Activated T-helper 17 cell treated with anti-CD3 and anti-CD28 coated beads, Interleukin-2, amount 50 U/mL, for 72 hours (primary cell): ENCODE measurements at places on chromosomes 13 and 19.

- H3K36me3 ChIP-seq: peaks cover 13% of the 10 kb centered on the region
- H3K4me1 ChIP-seq: peaks cover 13% of the 10 kb centered on the region
- no peaks in the 10 kb centered on the region for H3K27me3 ChIP-seq
- peak overlapping the region; percentile 84 for H3K27ac ChIP-seq
- H3K4me3 ChIP-seq: peak overlapping the region; percentile 85
These were observed 708 bp upstream of the ERCC1 start for GRCh38 chr19:45424191-45425058.

- H3K4me3 ChIP-seq: no peak overlapping the region
- H3K27me3 ChIP-seq: no peaks in the 10 kb centered on the region
- no peaks in the 10 kb centered on the region for H3K36me3 ChIP-seq
- H3K4me1 ChIP-seq: no peaks in the 10 kb centered on the region
- no peak overlapping the region for H3K27ac ChIP-seq
These were observed 435.2 kb upstream of the ZNF507 start for GRCh38 chr19:31910224-31910623.

DNA sequence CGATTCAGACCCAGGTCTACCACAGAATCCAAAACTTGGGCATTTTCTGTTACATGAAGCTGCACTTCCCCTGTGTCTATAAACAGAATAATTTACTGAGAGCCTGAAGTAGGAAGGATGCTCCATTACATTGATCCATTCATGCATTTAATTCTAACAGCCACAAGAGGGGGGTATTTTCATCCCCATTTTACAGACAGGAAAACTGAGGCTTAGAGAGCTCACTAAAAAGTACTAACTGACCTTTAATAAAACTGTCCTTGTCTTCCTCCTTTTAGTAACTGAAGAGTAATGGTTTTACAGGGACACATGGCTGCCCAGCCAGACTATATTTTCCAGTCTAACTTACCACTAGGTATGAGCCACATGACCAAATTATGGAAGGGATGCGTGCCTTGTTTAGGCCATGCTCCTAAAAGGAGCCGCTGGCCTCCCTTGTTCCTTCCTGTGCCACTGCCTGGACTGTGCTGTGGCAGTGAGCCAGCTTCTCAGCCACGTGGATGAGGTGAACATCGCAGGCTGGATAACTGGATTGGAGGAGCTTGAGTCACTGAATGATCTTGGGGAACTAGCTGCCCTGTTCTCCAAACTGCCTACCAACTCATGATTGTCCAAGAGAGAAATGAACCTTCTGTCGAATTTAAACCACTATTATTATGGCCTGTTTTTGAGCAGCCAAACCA lies 108.3 kb downstream of the DOCK9 start:
- no peak overlapping the region for H3K4me3 ChIP-seq
- peak overlapping the region; percentile 26 for H3K27ac ChIP-seq
- no peaks in the 10 kb centered on the region for H3K27me3 ChIP-seq
- peak; percentile 38 for ATAC-seq
- peaks cover 9% of the 10 kb centered on the region for H3K4me1 ChIP-seq

DNA sequence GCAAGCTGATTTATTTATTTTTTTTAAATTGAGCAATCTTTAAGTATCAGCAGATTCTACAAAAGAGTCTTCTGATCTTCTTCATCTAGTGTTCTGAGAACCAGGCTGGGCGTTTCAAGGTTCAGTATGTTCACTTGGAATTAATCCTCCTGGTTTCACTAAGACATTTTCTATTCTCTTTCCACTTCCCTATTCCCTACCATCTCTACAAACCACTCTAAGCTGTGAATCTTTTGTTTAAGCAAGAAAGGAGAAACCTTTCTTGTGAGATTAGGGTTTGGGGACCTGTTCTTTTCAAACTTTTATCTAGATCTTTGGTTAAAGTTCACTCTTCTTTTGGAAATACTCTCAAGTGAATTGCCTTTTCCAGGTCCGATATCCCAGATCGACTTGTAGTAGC lies 59.3 kb downstream of the URI1 start:
- H3K4me3 ChIP-seq: no peak overlapping the region
- ATAC-seq: no peak
- H3K27ac ChIP-seq: no peak overlapping the region
- H3K4me1 ChIP-seq: peaks cover 64% of the 10 kb centered on the region
- H3K36me3 ChIP-seq: peaks cover 89% of the 10 kb centered on the region

DNA sequence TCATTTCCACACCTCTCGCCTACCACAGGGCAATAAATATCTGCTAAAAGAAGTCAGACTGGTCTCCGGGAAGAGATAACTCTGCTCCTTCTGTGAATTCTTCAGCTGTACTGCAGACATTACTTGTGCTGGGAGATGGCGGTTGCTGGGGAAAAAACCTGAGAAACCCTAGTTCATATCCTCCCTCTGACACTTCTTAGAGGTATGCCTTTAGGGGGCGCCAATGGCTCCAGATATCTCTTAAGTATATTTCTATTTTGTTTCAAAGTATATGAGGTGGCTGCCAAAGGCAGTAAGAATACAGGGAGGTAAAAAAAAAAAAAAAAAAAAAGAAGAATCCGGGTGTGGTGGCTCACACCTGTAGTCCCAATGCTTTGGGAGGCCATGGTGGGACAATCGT lies 175.2 kb downstream of the PAN3 start:
- no peaks in the 10 kb centered on the region for H3K4me1 ChIP-seq
- H3K36me3 ChIP-seq: no peaks in the 10 kb centered on the region
- ATAC-seq: no peak
- peaks cover 3% of the 10 kb centered on the region for H3K27me3 ChIP-seq
- H3K27ac ChIP-seq: no peak overlapping the region
- no peak overlapping the region for H3K4me3 ChIP-seq

DNA sequence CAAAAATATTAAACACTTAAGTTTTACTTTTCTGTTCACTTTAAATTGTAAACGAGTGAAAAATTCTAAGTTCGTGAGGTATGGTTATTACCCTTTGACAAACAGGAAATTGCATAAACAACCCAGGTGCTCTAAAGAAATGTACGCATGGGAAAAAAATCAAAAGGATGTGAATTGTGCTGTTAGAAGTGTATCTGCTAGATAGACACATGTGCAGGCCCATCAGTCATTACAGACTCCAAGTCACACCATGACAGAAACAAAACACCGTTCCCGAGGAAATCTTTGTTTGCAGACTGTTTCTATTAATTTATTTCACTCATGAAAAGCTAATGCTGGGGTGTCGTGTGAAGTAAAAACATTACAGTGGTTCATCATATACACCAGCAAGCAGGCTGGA lies 17.0 kb upstream of the DOCK9 start:
- no peaks in the 10 kb centered on the region for H3K27me3 ChIP-seq
- H3K4me1 ChIP-seq: peaks cover 33% of the 10 kb centered on the region
- H3K27ac ChIP-seq: peak overlapping the region; percentile 47
- no peak for ATAC-seq

GRCh38 chr19:53621885-53622740 lies 9.7 kb upstream of the DPRX start:
- no peaks in the 10 kb centered on the region for H3K4me1 ChIP-seq
- no peaks in the 10 kb centered on the region for H3K36me3 ChIP-seq
- no peak overlapping the region for H3K27ac ChIP-seq
- no peak overlapping the region for H3K4me3 ChIP-seq
- no peaks in the 10 kb centered on the region for H3K27me3 ChIP-seq

DNA sequence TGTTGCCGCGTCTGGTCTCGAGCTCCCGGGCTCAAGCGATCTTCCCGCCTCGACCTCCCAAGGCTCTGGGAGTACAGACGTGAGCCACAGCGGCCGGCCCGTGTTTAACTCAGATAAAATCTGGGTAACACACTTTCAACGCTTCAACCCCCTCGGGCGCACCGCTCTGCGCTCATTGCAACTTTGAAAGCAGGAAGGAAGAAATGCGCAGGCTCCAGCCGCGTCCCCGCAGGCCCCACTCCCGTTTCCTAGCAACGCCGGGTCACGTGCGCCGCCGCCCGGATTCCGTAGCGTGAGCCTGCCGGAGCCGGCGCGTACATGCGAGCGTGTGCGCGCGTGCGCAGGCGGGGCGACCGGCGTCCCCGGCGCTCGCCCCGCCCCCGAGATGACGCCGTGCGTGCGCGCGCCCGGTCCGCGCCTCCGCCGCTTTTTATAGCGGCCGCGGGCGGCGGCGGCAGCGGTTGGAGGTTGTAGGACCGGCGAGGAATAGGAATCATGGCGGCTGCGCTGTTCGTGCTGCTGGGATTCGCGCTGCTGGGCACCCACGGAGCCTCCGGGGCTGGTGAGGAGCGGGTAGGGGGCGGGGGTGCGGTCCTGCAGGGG lies at the start of gene BSG:
Gene BSG, plus strand, starts transcription at position 457 of the 603 bp plus-strand sequence. Its CDS starts 39 bp downstream, at position 496.
- peaks cover 12% of the 10 kb centered on the region for H3K4me1 ChIP-seq
- no peaks in the 10 kb centered on the region for H3K27me3 ChIP-seq
- peak; percentile 91 for ATAC-seq
- peak within 1 kb of the TSS; percentile 97 for H3K27ac ChIP-seq
- H3K36me3 ChIP-seq: peaks cover 20% of the 10 kb centered on the region
- H3K4me3 ChIP-seq: peak within 1 kb of the TSS; percentile 99

GRCh38 chr13:113069861-113070805 lies 35.5 kb upstream of the F7 start:
- no peak overlapping the region for H3K27ac ChIP-seq
- no peak for ATAC-seq
- H3K4me1 ChIP-seq: no peaks in the 10 kb centered on the region

DNA sequence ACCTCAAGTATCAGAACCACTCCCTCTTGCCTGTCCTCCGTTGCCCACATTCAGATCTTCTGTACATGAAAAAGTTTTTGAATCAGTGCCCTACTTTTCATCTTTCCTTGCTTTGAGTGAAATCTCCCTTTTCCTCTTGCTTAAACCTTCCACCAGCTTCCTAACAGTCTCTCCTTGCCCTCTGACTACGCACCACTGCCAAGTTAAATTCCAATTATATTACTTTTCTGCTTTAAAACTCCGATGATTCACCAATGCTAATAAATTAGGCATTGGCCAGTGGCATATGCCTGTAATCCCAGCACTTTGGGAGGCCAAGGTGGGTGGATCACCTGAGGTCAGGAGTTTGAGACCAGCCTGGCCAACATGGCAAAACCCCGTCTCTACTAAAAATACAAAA lies 30.7 kb upstream of the RFXAP start:
- no peak for ATAC-seq
- H3K27ac ChIP-seq: no peak overlapping the region
- no peak overlapping the region for H3K4me3 ChIP-seq
- no peaks in the 10 kb centered on the region for H3K4me1 ChIP-seq
- H3K27me3 ChIP-seq: peaks cover 28% of the 10 kb centered on the region
- no peaks in the 10 kb centered on the region for H3K36me3 ChIP-seq
